Mesothelial cell of epicardium (in vitro differentiated cells): ENCODE measurements at places on chromosomes 16 and 17.

GRCh38 chr17:8900626-8901585 is 33.4 kb upstream of the PIK3R6 start:
- DNase-seq: no peak
- no peak overlapping the region for H3K27ac ChIP-seq
- peaks cover 64% of the 10 kb centered on the region for H3K27me3 ChIP-seq
- no peaks in the 10 kb centered on the region for H3K36me3 ChIP-seq
- no peaks in the 10 kb centered on the region for H3K4me1 ChIP-seq
- H3K4me3 ChIP-seq: no peak overlapping the region

- H3K4me1 ChIP-seq: no peaks in the 10 kb centered on the region
- peaks cover 14% of the 10 kb centered on the region for H3K36me3 ChIP-seq
- H3K27ac ChIP-seq: peak overlapping the region; percentile 56
- DNase-seq: no peak
- H3K4me3 ChIP-seq: no peak overlapping the region
- H3K27me3 ChIP-seq: no peaks in the 10 kb centered on the region
Observed at GRCh38 chr17:3802461-3803307, 1.7 kb upstream of the ITGAE start.

DNA sequence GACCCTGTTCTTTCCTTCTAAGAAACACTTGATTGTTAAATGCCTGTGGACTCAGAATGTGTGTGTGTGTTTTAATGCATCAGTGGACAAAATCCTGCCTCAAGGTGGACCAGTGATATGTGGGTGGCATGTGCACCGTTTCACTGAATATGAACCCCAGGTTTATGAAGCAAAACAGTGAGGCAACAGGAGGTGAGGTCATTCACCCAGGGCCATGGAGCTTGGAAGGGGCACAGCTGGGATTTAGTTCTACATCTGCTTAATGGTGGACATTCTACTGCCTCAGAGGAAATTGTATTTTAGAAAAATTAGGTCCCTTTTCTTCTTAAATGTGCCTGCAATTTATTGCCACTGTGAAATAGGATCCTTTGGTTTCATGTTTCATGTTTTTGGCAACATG is 549.5 kb upstream of the EEF2KMT start:
- peaks cover 14% of the 10 kb centered on the region for H3K27me3 ChIP-seq
- no peak overlapping the region for H3K4me3 ChIP-seq
- DNase-seq: no peak
- no peaks in the 10 kb centered on the region for H3K4me1 ChIP-seq

DNA sequence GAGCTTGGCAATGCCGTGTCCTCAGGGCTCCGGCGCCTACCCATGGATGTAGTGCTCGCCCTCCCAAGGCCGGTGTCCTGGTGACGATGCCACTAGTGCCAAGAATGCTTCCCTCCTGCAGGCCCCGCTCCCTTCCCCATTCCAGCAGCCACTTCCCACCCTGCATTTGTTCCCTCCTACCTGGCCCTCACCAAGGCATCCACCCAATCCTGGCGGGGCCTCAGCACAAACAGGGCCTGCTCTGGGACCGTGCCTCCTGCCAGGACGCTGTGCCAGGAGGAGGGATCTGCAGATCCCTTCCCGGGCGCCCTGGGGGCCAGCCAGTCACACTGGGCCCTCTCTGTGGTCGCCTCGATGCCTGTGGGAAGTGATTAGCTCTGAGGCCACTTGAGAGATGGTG is 25.1 kb downstream of the ABR start:
- no peaks in the 10 kb centered on the region for H3K27me3 ChIP-seq
- H3K27ac ChIP-seq: no peak overlapping the region
- peaks cover 9% of the 10 kb centered on the region for H3K36me3 ChIP-seq

- H3K27ac ChIP-seq: no peak overlapping the region
- no peak overlapping the region for H3K4me3 ChIP-seq
- H3K27me3 ChIP-seq: no peaks in the 10 kb centered on the region
- H3K36me3 ChIP-seq: no peaks in the 10 kb centered on the region
- no peak for DNase-seq
Observed at GRCh38 chr16:17298238-17298637, 172.5 kb downstream of the XYLT1 start.

DNA sequence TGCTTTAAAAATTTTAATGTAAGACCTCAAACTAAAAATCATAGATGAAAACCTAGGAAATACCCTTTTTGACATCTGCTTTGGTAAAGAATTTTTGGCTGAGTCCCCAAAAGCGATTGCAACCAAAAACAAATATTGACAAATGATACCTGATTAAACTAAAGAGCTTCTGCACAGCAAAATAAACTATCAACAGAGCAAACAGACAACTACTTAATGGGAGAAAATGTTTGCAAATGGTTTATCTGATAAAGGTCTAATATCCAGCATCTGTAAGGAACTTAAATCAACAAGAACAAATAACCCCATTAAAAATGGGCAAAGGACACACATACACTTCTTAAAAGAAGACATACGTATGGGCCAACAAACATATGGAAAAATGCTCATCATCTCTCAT is 242.5 kb downstream of the BCAS3 start:
- H3K36me3 ChIP-seq: peaks cover 33% of the 10 kb centered on the region
- no peaks in the 10 kb centered on the region for H3K27me3 ChIP-seq
- DNase-seq: no peak
- H3K27ac ChIP-seq: no peak overlapping the region
- H3K4me1 ChIP-seq: no peaks in the 10 kb centered on the region

GRCh38 chr16:66007717-66008116 is 358.8 kb upstream of the CDH5 start:
- peaks cover 2% of the 10 kb centered on the region for H3K27me3 ChIP-seq
- no peaks in the 10 kb centered on the region for H3K36me3 ChIP-seq
- H3K27ac ChIP-seq: no peak overlapping the region
- no peak for DNase-seq

GRCh38 chr17:81916234-81917001 is 1.6 kb downstream of the SIRT7 start:
- H3K27me3 ChIP-seq: no peaks in the 10 kb centered on the region
- peaks cover 10% of the 10 kb centered on the region for H3K4me1 ChIP-seq
- no peak for DNase-seq
- H3K4me3 ChIP-seq: peak overlapping the region; percentile 69
- H3K27ac ChIP-seq: peak overlapping the region; percentile 85
- H3K36me3 ChIP-seq: peaks cover 14% of the 10 kb centered on the region

GRCh38 chr16:75333721-75334163 is 82.3 kb upstream of the BCAR1 start:
- DNase-seq: no peak
- no peaks in the 10 kb centered on the region for H3K27me3 ChIP-seq
- no peak overlapping the region for H3K4me3 ChIP-seq
- H3K27ac ChIP-seq: peak overlapping the region; percentile 85

GRCh38 chr16:49921791-49922456 is 66.0 kb upstream of the ZNF423 start:
- no peaks in the 10 kb centered on the region for H3K36me3 ChIP-seq
- DNase-seq: peak; percentile 51
- H3K4me3 ChIP-seq: no peak overlapping the region
- H3K27ac ChIP-seq: no peak overlapping the region
- no peaks in the 10 kb centered on the region for H3K4me1 ChIP-seq

- no peaks in the 10 kb centered on the region for H3K27me3 ChIP-seq
- DNase-seq: peak; percentile 41
- peaks cover 46% of the 10 kb centered on the region for H3K4me1 ChIP-seq
- peak overlapping the region; percentile 67 for H3K27ac ChIP-seq
- H3K36me3 ChIP-seq: no peaks in the 10 kb centered on the region
Observed at GRCh38 chr16:29784901-29785500, 5.5 kb upstream of the KIF22 start.

- H3K4me1 ChIP-seq: peaks cover 23% of the 10 kb centered on the region
- H3K27me3 ChIP-seq: no peaks in the 10 kb centered on the region
- peak overlapping the region; percentile 55 for H3K27ac ChIP-seq
- peak overlapping the region; percentile 86 for H3K4me3 ChIP-seq
- peaks cover 14% of the 10 kb centered on the region for H3K36me3 ChIP-seq
- DNase-seq: no peak
Observed at GRCh38 chr17:1829216-1829591, 498 bp downstream of the SMYD4 start.

GRCh38 chr17:79667121-79667715 is 56.4 kb upstream of the RBFOX3 start:
- no peak for DNase-seq
- no peak overlapping the region for H3K27ac ChIP-seq
- H3K4me3 ChIP-seq: no peak overlapping the region
- H3K27me3 ChIP-seq: peaks cover 36% of the 10 kb centered on the region
- no peaks in the 10 kb centered on the region for H3K36me3 ChIP-seq

DNA sequence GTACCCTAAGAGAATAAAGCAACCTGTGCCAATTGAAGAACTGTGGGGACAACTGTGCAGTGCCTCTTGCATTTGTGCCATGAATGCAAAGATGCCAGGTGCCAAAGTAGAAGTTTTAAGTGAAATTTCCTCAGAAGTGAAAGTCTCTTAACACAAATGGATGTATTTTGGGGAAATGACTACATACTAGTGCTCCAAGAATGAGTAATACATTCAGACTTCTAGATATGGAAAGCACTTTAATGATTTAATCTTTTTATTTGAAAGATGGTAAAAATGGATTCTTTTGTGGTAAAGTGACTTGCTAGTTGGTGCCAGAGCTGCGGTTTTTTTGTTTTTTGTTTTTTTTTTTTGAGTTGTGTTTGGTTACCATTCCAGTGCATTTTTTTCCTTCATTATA is 15.0 kb downstream of the UTP18 start:
- H3K36me3 ChIP-seq: peaks cover 44% of the 10 kb centered on the region
- no peak for DNase-seq
- H3K4me1 ChIP-seq: no peaks in the 10 kb centered on the region

GRCh38 chr16:68711421-68712139 is 25.5 kb upstream of the CDH1 start:
- no peak overlapping the region for H3K4me3 ChIP-seq
- no peaks in the 10 kb centered on the region for H3K27me3 ChIP-seq
- H3K27ac ChIP-seq: no peak overlapping the region
- no peaks in the 10 kb centered on the region for H3K36me3 ChIP-seq

DNA sequence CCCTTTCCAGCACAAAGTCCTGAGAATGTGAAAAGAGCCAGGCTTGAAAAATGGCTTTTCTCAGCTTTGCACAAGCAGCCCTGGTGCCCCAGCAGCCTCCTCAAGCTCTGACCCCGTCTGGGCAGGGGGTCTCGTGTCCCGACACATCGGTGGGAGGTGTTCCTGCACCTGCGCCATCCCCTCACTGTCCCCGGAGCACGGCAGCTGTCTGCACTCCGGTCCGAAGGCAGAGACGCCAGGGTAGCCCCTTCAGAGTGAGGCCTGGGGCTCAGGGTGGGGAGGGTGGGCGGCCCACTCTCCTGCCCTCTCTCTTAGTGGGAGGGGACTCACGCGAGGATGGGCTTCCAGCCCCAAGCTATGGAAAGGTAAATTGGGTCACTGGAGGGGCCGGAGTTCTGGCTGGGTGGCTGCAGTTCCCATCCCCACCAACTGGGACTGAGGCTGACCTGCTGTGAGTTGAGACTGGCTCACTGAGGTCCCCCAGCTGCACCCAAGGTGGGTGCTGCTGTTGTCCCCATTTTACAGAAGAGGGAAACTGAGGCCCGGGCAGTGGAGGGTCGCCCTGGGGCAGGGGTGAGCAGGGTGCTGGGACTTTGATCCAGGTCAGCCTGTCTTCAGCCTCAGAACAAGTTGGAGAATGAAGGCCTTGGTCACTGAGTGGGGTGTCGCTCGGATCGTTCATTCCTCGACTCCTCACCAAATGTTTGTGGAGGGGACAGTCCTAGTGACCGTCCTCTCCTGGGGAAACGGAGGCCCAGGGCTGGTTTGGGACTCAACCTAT is 2.3 kb upstream of the BAIAP3 start:
- H3K4me3 ChIP-seq: no peak overlapping the region
- no peaks in the 10 kb centered on the region for H3K36me3 ChIP-seq
- H3K27me3 ChIP-seq: peaks cover 47% of the 10 kb centered on the region

- peaks cover 59% of the 10 kb centered on the region for H3K4me1 ChIP-seq
- peaks cover 10% of the 10 kb centered on the region for H3K27me3 ChIP-seq
- H3K36me3 ChIP-seq: no peaks in the 10 kb centered on the region
- no peak overlapping the region for H3K4me3 ChIP-seq
- DNase-seq: no peak
Observed at GRCh38 chr17:43659823-43660617, 1.7 kb downstream of the MEOX1 start.

DNA sequence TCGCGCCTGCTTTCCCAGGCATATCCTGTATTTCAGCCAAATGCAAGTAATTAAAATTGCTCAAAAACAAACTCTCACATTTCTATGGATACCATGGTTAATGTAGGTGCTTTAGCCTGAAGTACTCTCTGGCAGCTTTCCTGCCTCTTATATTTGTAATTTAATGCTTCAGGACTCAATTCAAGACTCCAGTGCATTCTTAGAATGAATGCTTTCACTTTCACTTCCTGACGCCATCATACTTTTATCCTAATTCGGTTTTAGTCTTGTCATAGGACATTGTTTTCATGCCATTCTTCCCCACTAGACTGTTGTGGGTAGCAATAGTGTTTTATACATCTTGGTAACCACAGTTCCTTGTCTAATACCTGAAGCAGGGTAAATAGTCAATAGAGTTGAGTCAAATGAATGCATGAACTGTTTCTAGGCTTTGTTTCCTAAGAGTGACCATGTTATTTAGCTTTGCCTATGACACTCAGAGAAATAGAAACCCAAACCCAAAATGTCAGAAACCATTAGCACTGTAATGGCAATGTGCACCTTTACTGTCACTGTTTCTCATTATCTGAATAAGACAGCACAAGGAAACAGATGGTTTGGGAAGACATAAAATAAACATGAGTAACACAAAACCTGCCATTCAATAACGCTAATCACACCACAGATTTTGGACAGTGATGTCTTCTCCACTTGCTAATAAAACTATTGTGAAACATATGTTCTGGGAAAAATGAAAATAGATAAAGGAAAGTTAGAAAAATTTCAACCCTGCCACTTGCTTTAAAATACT is 705.5 kb downstream of the CDH11 start:
- no peak overlapping the region for H3K27ac ChIP-seq
- DNase-seq: no peak

DNA sequence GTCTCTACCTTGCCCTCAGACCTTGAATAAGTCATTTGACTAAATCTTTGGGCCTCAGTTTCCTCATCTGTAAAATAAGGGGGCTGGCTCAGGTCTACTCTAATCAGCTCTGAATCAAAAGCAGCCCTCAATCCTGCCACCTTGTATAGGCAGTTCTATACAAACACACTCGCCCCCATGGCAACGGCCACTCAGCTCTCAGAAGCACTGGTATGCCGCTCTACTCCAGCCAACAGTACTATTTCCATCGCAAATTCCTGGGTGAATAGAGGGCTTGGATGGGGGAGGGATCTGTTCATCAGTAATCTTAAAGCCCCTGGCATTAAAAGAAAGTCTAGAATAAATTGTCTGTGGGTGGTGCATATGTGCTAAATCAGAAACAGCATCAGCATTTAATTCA is 21.2 kb upstream of the TAOK1 start:
- no peaks in the 10 kb centered on the region for H3K4me1 ChIP-seq
- no peak overlapping the region for H3K4me3 ChIP-seq
- no peaks in the 10 kb centered on the region for H3K27me3 ChIP-seq
- H3K36me3 ChIP-seq: no peaks in the 10 kb centered on the region

- peak overlapping the region; percentile 83 for H3K27ac ChIP-seq
- no peak for DNase-seq
- H3K4me1 ChIP-seq: peaks cover 8% of the 10 kb centered on the region
- no peaks in the 10 kb centered on the region for H3K36me3 ChIP-seq
Observed at GRCh38 chr16:81405702-81406113, 38.9 kb upstream of the CMIP start.

GRCh38 chr17:20852990-20853370 is 189.8 kb downstream of the USP22 start:
- H3K36me3 ChIP-seq: no peaks in the 10 kb centered on the region
- peak overlapping the region; percentile 88 for H3K4me3 ChIP-seq
- H3K27ac ChIP-seq: peak overlapping the region; percentile 91

- peak; percentile 33 for DNase-seq
- no peak overlapping the region for H3K27ac ChIP-seq
- H3K36me3 ChIP-seq: no peaks in the 10 kb centered on the region
Observed at GRCh38 chr17:16943032-16943352, 28.9 kb downstream of the TNFRSF13B start.
